ENCODE measurements at places on chromosomes 6 and 20.

GRCh38 chr20:34262488-34263288, 21.5 kb downstream of the ASIP start:
- DNase-seq = no peak

DNA sequence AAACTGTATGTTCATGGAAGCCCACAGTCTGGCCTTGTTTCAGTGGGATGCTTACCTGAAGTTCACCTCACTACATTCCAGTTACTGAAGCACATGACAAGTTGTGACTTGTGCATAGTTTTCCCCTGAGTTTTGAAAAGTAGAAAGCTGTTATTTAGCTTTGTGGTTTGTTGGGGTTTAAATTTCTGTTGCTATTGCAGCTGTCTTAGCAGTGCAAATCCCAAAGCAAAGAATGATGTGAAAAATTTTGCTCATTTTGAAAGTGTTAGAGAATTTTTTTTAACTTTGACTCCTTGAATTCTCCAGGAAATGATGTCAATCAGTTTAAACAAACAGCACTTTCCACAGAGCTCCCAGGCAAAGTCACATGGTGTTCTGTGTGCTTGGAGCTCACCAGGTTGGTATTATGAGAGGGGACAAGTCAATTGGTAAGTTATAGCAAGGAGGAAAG, 268.4 kb downstream of the ADGRG6 start:
- no peak for DNase-seq

- no peak for DNase-seq
Measured at GRCh38 chr20:47993035-47993755, 207.9 kb upstream of the SULF2 start.

DNA sequence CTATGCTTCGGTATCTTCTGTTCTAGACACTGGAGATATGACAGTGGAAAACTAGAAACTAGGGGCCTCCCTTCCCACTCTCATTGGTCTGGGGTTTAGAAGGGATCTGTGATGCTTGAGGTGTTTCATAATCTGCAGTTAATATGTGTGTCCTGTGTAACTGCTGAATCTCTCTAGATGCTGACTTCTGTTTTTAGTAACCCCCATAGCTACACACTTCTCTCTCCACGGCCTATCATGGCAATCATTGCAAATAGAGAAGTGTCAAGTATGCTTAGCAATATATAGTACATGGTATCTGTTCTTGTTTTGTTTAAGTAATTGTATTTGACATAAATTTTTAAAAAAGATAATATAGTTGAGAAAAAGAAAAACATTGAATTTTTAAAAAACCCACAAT, 394.6 kb upstream of the MMS22L start:
- DNase-seq = no peak

DNA sequence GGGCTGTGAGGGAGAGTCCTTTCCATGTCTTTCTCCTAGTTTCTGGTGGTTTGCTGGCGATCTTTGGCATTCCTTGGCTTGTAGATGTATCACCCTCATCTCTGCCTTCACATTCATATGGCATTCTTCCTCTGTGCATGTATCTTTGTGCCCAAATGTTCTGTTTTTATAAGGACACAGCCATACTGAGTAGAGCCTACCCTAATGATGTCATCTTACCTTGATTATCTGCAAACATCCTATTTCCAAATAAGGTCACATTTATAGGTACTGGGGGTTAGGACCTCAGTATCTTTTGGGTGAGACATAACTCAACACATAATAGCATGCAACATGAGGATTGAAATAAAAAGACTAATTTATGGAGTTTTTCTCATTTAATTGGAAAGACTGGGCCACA, 5.5 kb downstream of the SH3BGRL2 start:
- no peak for DNase-seq

GRCh38 chr20:9889270-9889981, 50.5 kb upstream of the PAK5 start:
- no peak for DNase-seq

- DNase-seq = no peak
Measured at GRCh38 chr20:9177278-9177677, 108.4 kb downstream of the PLCB4 start.

- no peak for DNase-seq
Measured at GRCh38 chr20:58389968-58390658, 1.1 kb downstream of the VAPB start.

- no peak for DNase-seq
Measured at GRCh38 chr6:35955071-35955470, 34.2 kb upstream of the SRPK1 start.
